ENCODE measurements at places on chromosomes 7 and 10.

- no peak for DNase-seq
Measured at GRCh38 chr10:132185601-132186487, 904 bp upstream of the DPYSL4 start.

GRCh38 chr10:95814011-95814727 lies 58.2 kb downstream of the ENTPD1 start:
- peak; percentile 61 for DNase-seq

DNA sequence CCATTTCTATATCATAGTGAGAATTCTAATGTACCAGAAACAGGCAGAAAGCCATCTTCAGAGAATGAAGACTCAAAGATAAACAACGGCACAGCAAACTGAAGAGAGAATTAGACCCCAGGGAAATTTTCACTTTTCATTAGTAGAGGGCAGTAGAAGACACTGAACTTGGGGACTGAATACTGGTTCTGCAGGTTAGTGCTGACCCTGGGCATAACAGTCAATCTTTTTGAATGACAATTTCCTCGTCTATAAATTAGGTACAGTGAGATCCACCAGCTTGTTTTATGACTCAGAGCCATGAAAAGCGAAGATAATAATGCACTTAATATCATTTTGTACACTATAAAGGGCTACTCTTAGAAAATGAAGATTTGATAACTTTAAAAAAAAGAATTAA lies 13.7 kb downstream of the FKBP14 start:
- DNase-seq: no peak

DNA sequence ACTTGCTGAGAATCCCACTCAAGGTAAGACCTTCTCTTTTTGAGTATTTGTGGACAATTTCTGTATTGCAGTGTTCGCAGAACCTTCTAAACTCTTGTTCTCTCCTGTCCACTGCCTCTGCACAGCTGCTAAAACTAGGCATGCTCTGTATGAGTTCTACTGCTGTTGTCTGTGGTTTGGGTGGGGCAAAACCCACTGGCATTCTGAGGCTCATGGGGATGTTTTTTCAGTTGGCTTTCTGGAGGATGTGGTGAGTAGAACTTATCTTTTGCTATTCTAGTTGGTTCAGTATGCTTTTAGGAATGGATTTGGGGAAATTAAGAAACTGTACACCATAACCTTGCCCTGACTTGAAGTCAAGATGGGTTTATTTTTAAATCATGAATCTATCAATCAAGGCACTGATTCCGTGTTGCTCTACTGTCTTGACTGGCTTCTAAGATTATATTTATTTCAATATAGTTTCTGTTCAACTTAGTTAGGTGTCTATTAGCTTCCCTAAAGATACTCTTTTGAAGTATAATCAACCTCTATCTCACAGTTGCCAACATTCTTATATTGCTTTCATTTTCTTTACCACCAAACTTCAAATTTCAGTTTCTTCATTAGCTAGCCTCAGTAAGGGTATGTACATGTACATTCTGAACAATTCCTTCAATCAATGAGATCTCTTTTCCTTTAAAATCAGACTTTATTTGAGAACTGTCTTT lies 25.0 kb upstream of the C1GALT1 start:
- DNase-seq: no peak

- DNase-seq: no peak
Measured at GRCh38 chr7:45068236-45069023, 20.3 kb downstream of the NACAD start.

GRCh38 chr10:116756277-116756676 lies 13.9 kb upstream of the HSPA12A start:
- DNase-seq: no peak

DNA sequence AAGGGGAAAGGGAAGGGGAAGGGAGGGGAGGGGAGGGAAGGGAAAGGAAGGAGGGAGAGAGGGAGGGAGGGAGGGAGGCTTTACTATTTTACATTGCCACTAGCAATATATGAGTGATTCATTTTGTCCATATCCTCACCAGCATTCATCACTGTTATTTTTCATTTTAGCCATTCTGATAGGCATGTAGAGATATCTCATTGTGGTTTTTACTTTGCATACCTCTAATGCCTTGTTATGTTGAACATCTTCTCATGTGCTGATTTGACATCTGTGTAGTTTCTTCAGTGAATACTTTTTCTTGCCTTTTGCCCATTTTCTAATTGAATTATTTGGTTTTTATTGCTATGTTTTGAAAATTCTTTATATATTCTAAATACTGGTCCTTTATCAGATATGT lies 52.7 kb downstream of the GCC1 start:
- DNase-seq: peak; percentile 92

DNA sequence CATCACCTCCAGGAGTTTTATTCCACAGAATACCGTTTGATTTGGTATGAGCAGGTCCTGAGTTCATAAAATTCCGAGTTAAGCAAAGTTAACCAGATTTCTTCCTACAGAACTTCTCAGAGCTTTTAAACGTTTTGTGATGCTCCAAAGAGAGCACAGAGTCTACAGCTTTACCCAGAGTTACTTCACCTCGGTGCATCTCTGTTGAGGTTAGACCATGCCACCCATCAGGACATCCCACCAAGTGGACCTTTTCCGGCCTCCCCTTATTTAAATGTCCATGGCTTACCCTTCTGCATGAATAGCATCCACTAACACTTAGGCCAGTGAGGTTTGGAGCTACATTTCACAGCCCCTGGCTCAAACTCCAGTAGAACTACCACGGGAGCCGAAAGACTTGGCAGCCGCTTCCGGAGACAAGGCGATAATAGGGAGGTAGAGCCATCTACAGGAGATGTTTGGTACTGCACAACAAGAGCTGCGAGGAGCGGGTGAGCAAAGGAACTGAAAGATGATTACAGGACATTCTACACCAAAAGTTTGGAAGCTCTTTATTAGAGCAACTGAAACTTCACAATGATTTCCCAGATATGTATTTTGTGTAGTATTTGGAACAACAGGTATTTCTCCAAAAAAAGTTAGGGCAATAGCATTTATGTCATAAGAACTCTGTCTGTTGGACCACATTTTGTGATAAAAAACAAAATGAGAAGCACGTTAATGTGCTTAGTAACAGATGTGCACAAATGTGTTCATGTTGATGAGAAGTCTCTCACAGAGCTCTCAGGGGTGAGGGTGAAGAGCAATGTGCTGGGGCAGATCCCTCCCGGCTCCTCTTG lies 174.7 kb downstream of the HERPUD2 start:
- DNase-seq: peak; percentile 42

- DNase-seq: no peak
Measured at GRCh38 chr10:71040846-71041605, 152.7 kb upstream of the PCBD1 start.

DNA sequence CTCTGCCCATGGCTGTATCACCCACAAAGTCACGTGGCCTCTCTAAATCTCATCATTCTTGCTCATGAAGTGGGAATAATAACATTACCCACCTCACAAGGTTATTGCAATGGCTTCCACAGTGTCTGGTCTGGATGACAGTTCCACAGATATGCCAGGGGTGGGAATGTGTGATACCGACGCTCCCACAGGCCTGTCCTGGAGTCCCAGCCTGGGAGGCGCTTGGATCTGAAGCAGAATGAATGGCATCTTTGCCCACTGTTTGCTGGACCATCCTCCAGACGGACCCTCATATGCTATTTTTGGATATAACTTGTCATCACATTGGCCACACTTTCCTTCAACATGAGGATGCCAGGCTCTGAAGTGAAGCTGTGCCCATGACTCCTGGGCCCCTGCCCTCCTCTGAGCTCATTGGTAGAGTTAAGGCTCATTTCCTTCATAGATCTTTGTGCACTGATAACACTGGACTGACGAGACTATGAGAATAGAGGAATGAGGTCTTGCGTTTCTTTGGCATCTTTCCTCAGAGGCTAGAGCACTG lies 279.8 kb upstream of the ZNF32 start:
- no peak for DNase-seq

GRCh38 chr7:96285579-96285978 lies 36.3 kb downstream of the SLC25A13 start:
- DNase-seq: no peak
